ENCODE measurements at places on chromosomes 12 and 14.

- DNase-seq: no peak
These were observed 81.0 kb upstream of the HOXC13 start for GRCh38 chr12:53857666-53858065.

DNA sequence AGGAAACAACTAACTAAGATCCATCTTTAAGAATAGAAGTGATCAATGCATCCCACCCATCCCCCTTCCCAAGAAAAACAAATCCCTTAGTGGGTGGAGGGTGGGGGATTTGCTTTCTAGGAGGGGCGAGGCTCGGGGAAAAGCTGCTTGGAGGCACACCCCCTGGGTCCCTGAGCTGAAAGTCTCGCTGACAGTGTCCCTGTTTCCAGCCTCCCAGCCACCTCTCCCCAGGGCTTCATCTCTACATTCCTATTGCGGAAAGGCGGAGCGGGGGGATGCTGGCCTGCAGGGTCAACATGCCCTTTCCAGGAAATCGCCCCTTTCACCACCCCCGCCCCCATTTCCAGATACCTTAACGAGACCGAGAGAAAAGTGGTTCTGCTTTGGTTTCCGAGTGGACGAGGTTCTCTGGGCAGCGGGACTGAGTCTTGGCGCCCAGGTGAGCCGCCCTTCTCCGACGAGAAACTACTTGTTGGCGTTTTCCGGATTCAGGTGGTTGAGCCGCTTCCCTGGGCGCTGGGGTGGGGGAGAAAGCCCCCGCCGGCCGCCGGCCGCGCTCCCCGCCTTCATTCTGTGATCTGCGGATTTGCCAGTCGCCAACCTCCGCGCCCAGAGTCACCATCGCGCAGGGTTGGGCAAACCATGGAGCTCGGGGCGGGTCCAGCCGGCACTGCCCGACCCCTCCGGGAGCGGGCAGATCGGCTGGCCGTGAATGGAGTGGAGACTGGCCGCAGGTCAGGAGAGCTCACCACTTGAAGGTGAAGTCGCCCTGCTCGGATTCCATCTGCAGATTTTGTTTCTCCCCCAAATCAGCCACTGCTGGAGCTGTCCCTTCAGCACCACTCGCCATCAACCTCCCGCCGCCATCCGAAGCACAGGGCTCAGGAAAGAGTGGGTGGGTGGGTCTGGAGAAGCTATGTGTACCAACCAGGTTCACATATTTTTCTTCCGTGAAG lies 505 bp downstream of the KCNC2 start:
- DNase-seq: no peak

DNA sequence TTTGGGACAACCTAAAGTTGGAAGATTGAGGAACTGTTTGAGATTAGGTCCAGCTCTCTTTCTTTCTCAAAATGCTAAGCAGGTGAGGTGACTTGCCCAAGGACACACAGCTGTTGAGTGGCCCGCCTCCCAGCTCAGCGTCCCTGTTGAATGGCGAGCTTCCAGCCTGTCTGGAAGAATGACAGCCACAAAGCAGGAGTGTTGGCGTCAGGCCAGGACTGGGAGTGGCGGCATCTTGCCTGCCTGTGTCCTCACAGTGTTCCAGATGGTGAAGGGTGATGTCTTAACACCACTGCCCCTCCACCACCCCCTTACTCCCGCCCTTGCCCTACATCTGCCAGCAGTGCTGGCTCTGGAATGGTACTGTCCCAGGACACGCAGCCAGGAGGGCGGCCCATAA lies 4.4 kb upstream of the CEBPE start:
- DNase-seq: no peak

GRCh38 chr12:46499901-46500300 lies 127.3 kb upstream of the SLC38A2 start:
- DNase-seq: no peak

- no peak for DNase-seq
These were observed 16.7 kb downstream of the COPZ1 start for GRCh38 chr12:54341378-54342300.

- DNase-seq: no peak
These were observed 233.0 kb downstream of the EGLN3 start for GRCh38 chr14:33717866-33718265.

DNA sequence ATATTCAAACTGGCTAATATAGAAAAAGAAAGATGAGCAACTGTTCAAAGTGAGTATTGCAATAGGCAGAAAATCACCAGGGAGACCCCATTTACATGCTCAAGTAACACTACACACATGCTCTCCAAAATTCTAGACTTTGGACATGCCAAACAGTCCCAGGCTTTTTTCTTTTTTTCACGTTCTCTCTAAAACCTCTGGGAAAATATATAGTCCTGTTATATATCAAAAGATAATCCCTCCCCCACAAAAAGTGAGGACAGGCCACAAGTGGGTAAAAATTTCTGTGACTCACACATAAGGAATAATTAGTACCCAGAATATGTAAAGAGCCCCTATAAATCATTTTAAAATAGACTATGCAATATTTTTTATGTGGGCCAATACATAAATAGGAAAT lies 55.2 kb downstream of the EFCAB11 start:
- DNase-seq: no peak

DNA sequence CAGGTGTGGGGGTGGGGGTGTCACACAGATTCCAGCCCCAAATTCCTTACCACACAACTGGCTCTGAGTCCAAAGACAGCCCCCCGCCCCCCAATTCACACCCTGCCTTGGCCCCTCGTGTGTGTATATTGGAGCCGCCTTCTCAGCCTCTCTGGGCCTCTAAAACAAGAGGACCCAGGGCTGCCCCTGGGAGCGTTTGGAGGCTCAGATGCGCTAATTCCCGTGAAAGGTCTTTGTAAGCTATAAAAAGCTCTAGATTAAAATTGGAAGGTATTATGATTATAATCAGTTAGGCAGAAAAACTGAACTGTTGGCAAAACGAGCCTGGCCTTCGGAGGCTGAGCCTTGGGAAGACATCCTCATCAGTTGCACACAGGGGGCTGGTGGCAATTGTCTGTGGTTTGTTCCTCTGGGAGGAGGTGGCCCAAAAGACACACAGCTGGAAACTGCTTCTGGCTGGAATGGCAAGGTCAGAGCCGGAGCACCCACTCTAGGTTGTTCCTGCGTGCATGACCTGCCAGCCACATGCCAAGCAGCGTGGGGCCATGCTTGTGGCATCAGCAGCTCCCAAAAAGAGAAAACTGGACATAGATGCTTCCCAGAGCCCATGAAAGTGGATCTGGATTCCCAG lies 118.5 kb downstream of the PHETA1 start:
- DNase-seq: no peak

- no peak for DNase-seq
These were observed 76.6 kb downstream of the HSPB8 start for GRCh38 chr12:119255314-119255713.

- no peak for DNase-seq
These were observed 22.5 kb downstream of the LRP6 start for GRCh38 chr12:12244341-12244740.

GRCh38 chr12:130086248-130086647 lies 76.0 kb upstream of the FZD10 start:
- DNase-seq: no peak

DNA sequence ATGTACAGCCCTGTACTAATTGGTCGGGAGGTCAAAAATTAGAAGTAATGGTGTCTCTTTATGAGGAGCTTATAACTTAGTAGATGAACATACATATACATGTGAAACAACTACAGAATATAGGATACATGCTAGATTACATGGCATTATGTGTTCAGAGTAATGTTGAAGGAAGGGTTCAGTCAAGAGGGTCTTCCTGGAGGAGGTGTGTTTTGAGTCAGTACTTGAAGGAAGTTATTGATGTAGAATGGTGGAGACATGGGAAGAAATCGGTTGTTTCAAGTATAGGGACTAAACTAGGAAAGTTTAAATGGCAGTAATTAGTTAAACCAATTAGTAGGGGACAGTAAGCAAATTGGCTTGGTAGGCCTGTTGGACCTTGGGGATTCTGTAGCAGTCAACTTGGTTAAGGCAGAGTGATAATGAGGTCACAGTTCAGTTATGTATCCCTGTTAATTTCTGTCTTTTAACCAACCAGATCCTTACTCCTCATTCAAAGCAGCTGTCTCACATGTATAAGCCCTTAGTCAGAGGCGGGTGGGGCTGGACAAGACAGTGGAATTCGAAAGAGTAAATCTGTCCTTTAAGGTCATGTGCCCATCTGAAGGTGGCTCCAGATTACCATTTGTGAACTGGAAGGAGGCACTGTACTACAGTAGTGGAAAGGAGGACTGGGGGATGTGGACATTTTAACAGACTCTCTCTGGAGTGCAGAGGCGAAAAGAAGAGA lies 3.5 kb upstream of the ANKRD52 start:
- no peak for DNase-seq

- no peak for DNase-seq
These were observed 1.8 kb downstream of the ABCC9 start for GRCh38 chr12:21939435-21939834.

GRCh38 chr12:74579446-74579845 lies 41.8 kb downstream of the ATXN7L3B start:
- DNase-seq: no peak

- DNase-seq: no peak
These were observed 33.8 kb downstream of the PACS2 start for GRCh38 chr14:105348169-105348944.

GRCh38 chr14:57329833-57330232 lies 60.6 kb upstream of the NAA30 start:
- DNase-seq: no peak

DNA sequence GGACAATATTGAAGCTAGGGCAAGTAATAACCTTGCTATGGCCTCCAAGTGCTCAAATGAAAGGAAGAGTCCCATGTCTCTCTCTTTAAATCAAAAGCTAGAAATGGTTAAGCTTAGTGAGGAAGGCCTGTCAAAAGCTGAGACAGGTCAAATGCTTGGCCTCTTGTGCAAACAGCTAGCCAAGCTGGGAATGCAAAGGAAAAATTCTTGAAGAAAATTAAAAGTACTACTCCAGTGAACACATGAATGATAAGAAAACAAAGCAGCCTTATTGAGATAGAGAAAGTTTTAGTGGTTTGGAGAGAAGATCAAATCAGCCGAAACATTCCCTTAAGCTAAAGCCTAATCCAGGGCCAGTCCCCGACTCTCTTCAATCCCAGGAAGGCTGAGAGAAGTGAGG lies 84.1 kb upstream of the PLEKHA5 start:
- DNase-seq: no peak

- no peak for DNase-seq
These were observed 7.1 kb downstream of the NUAK1 start for GRCh38 chr12:106131676-106132075.

DNA sequence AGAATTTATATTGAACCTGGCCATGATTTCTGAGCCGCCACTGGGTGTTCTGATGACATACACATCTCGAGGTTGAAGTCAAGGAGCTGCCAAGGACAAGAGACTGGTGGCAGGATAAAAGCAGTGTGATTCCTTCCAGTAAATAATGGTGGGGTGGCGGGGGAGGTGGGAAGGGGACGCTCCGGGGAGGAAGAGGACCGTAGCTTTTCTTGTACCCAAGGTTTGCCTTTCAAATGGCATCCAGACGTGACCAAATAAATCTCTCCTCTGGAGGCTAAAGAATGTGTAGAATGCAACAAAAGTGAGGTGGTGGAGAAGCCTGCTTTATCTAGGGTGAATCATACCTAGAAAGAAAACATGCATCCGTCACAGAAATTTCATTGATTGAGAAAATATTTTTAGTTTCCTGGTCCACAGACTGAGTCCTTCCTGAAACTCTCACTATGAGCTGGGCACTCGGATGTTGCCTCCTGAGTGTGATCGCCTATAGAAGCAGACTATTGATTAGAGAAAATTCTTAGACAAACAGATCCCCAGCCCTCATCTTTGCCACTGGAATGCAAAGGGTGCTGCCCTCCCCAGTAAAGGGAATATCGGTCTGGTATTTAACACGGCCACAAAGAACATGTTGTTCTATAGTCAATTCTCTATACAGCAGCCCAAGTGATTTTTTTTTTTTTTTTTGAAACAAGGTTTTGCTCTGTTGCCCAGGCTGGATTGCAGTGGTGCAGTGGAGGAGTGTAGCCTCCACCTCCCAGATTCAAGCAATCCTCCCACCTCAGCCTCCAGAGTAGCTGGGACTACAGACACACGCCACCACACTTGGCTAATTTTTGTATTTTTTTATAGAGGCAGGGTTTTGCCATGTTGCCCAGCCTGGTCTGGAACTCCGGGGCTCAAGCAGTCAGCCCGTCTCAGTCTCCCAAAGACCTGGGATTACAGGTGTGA lies 112.1 kb downstream of the DPF3 start:
- DNase-seq: no peak

DNA sequence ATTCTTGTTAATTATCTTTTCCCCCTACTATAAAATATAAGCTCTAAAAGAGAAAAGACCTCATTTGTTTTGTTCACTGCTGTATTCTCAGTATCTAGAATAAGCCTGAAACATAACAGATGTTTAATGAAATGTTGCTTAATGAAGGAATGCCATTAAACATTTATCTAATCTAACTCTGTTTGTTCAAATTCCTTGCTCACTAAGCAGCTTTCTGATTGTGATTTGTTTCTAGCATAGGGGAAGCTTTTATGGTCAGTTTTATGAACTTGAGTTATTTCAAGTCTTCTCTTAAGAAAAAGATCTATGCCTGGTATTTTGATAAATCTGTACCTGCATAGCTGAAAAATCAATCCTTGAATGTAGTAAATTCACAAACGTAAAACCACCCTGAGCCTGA lies 308.6 kb downstream of the CCDC91 start:
- no peak for DNase-seq

DNA sequence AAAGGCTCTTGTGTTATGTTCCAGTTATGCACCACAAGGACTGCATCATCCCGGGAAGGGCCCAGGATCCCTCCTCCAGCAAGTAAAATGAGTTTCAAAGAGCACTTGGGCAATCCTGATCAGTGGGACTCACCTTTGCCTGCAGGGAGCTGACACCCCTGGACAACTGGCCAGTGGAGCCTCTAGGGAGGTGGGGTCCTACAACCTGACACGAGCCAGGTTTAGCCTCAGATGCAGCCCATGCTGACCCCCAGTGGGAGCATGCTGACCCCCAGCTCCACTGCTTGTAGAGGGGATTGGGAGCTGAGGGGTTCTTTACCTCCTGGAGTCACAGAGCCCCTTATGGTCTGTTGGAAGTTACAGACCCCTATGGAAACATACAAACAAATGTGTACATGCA lies 365.8 kb downstream of the CACNA1C start:
- DNase-seq: no peak

- DNase-seq: no peak
These were observed 66.1 kb downstream of the EP400 start for GRCh38 chr12:132015686-132016430.

GRCh38 chr14:70641548-70642302 lies at the start of gene TTC9:
TTC9 (plus strand) TSS chr14:70641916; CDS start chr14:70642130, 214 bp downstream.
- DNase-seq: no peak

GRCh38 chr14:86646696-86647690 lies 1117.0 kb downstream of the FLRT2 start:
- DNase-seq: no peak

All from stimulated activated CD4-positive, alpha-beta T cell treated with anti-CD3 and anti-CD28 coated beads, Interleukin-12 subunit alpha, Interleukin-12 subunit beta, amount 100 ng/mL, for 24 hours (primary cell).